ENCODE measurements at places on chromosomes 7 and 10. TPM values are rescaled to one million over a fixed set of nuclear protein-coding genes. Genes with fewer than 3 reads are reported as not detected.

- DNase-seq = no peak
Measured at GRCh38 chr7:19017374-19017773, 100.1 kb downstream of the TWIST1 start.

- DNase-seq = no peak
Measured at GRCh38 chr7:44867073-44867995, 18.0 kb downstream of the PURB start.

DNA sequence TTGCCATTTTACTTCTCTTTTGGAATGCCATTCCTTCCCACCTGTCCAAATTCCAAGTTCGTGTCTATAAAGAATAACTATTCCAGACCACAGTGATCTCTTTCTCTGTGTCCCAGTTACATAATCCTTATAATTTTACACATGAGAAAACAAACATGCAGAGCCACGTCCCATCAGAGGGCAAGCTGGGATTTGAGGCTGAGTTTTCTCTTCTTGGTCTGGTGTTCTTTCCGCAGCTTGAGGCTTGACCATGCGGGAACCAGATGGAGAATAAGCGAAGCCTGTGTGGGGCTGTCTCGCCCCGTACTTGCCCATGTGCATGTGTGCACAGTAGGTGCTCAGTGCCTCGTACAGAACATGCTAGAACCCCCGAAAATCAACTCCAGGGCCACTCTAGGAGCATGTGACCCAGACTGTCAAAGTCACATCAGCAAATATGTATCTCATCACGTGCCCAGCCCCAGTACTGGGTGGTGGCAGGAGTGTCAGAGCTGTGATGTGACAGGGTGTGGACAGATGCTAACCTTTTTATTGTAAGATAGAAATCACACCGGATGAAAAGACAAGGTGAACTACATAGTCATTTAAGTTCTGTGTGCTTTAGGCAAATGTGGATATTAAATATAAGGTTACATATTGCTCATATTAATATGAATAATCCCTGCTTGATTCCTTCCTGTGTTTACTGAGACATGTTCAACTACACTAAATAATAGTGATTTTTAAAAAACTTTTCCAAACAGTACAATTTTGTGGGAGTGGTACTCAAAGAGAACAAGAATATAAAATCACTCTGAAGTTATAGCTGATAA lies 3.2 kb downstream of the INSIG1 start:
- peak; percentile 33 for DNase-seq

GRCh38 chr7:142612237-142612881 lies 136.9 kb upstream of the PRSS1 start:
- no peak for DNase-seq

GRCh38 chr10:16952610-16953009 lies 135.4 kb upstream of the RSU1 start:
- DNase-seq = no peak

DNA sequence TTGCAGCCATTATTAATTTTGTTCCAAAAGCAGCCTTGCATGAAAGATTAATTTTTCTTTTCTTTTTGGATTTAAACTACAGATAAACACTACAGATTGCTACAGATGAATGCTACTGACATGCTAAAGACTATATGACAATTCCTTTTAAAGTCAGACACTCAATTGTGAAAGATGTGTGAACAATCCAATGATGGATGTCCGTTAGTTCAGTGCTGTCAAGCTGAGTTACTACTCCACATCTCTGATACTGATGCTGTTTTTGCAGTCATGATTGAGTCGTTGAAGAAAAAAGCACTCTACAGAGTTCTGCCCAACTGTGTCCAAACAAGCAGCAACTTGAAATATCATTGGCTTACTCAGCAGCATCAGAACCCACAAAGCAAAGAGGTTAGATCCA lies 146.8 kb downstream of the OTUD1 start:
- DNase-seq = no peak

DNA sequence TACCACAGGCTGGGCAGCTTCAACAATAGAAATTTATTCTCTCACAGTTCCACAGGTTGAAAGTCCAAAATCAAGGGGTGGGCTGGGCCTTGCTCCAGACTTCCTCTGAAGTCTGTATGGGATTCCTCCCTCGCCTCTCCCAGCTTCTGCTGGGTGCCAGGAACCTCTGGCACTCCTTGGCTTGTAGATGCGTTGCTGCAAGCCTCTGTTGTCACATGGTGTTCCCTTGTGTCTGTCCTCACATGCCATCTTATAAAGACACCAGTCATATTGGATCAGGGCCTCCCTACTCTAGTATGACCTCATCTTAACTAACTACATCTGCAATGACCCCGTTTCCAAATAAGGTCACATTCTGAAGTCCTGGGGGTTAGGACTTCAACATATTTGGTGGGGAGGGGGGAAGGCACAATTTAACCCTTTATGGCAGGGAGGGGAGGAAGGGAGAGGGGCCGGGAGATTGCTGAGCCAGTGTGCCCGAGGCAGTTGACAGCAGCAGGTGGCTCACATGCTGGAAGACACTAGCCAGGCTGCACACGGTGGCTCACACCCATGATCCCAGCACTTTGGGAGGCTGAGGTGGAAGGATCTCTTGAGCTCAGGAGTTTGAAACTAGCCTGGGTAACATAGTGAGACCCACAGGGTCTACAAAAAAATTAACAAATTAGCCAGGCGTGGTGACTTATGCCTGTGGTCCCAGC lies 18.8 kb downstream of the ZNF282 start:
- no peak for DNase-seq

MACC1 gene
- total RNA-seq = 12.8 TPM

PRR15 gene
- total RNA-seq = 194 TPM

GAD2 gene
- not detected for total RNA-seq

PNLIPRP3 gene
- not detected for total RNA-seq

GPR37 gene
- 0.64 TPM for total RNA-seq

SEMA4G gene
- total RNA-seq = 113 TPM

TET1 gene
- total RNA-seq = 0.57 TPM

SLC12A9 gene
- 24.1 TPM for total RNA-seq

NUTM2E gene
- total RNA-seq = not detected

HOXA13 gene
- total RNA-seq = 33.8 TPM

Measured in colonic mucosa (tissue), 4 donors.